C1 segment of cervical spinal cord (tissue), 14 donors: ENCODE measurements at places on chromosomes 12 and 14.

DNA sequence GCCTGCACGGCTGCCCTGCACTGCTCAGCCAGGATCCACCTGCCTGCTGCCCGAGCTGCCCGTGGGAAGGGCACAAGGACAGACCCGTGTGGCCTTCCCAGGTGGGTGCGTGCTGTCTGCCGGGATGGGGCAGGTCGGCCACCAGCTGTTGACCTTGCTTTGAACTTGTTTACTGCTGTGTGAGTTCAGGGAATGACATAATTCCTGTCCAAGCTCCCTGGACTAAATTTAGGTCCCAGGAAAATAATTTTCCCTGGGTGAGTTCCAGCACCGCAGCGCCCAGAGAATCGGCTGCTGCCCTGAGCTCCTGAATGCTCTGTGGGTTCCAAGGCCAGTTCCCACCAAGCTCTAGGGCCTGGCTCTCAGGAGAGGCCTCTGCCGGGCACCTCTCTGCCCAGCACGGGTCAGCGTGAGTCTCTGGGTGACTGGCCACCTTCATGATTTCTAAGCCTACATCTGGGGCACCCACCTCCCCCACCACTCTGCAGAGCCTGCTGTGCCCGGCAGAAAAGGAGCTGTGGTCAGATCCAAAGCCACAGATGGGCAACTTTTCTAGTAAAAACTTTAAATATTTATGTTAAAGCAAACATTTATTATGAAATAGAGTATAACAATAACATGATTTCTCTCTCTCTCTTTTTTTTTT lies 27.2 kb upstream of the MLXIP start:
- no peak for DNase-seq

- no peak for DNase-seq
Observed at GRCh38 chr12:34294671-34295365, 272.5 kb downstream of the ALG10 start.

GRCh38 chr12:31961137-31961536 lies 1.9 kb downstream of the RESF1 start:
- no peak for DNase-seq

GRCh38 chr14:106652494-106652893 lies 1126.1 kb downstream of the TMEM121 start:
- DNase-seq = no peak

DNA sequence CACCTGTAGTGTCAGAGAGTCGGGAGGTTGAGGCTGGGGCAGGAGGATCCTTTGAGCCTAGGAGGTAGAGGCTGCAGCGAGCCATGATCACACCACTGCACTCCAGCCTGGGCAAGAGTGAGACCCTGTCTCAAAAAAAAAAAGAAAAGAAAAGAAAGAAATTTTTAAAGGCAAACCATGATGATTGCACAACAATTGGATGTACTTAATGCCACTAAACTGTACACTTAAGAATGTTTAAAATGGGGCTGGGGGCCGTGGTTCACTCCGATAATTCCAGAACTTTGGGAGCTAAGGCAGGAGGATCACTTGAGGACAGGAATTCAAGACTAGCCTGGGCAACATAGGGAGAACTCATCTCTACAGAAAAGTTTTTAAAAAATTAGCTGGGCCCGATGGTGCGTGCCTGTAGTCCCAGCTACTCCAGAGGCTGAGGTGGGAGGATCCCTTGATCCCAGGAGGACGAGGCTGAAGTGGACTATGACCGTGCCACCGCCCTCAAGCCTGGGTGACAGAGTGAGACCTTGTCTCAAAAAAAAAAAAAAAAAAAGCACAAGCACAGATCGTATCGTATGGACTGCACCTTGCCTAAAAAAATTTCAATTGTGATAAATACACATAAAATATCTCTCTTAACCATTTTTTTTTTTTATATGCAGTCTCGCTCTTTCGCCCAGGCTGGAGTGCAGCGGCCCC lies 32.7 kb downstream of the JAG2 start:
- no peak for DNase-seq

- DNase-seq = no peak
Observed at GRCh38 chr12:94263011-94263811, 114.8 kb downstream of the PLXNC1 start.

GRCh38 chr12:57430112-57430930 lies 522 bp downstream of the R3HDM2 start:
- peak; percentile 43 for DNase-seq

DNA sequence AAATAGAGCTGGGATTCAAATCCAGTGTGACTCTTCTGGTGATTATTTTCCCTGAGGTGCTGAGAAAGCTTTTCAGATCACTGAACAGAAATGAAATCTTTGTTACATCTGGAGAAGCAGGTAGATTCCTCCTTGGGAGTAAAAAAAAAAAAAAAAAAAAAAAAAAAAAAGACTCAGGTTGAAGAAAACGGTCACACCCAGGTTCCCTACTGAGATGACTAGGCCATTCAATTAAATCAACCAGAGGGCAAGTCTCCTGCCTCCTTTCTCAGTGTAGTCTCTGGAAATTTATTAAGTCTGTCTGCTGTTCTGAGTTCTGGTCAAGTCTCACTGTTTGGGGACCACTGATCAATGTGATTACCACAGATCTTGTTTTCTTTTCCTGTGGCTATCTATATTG lies 24.0 kb downstream of the ARG2 start:
- DNase-seq = no peak

GRCh38 chr14:22772725-22773124 lies 6.2 kb downstream of the OXA1L start:
- no peak for DNase-seq
